SIG-M5 (cell line): ENCODE measurements at places on chromosomes 5 and 9.

DNA sequence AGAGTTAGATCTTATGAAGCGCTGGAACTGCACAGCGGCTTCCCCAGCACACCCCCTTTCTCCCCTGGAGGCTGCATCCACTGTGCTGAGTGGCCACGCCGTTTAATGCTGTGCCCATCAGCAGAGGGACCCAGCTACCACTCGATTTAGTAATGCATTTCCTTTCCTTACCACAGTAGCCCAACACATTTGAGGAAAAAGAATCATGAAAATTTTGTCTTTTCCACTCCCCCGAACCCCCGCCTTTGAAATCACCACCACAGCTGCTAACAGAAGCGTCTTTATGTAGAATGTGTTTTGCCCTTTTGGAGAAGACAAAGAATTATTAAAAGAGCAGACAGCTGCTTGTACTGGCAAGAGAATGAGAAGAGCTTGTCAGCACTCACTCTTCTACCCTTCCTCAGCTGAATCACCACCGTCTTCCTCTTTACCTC, 73.2 kb downstream of the ACER2 start:
- no peak for DNase-seq

DNA sequence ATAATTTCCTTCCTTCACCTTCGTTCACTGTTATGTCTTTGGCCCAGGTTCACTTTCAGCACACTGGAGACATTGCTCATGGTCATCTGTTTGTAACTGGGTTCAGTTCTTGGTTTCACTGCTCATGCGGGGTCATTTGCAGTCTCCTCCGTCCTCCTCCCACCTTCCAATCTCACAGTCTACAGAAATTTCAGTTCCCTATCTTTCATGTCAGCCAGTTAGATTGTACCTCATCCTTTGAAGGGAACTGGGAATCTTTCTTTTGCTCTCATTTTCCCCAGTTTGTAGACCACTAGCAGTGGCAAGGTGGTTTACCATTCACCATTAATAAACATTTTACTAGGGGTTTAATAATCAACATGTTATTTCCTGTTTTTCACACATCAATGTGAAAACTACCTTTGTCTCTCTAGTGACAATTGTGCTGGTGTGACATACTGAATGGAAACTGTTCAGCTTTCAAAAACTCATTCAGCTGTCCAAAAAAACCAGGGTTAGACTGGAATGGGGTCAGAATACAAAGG, 100.9 kb upstream of the IL6ST start:
- no peak for DNase-seq

GRCh38 chr5:101728933-101729332, 567.2 kb downstream of the SLCO4C1 start:
- no peak for DNase-seq

GRCh38 chr9:100098046-100098886, 534 bp downstream of the ERP44 start:
- no peak for DNase-seq

- DNase-seq, result no peak
These were observed 377.4 kb downstream of the PTPRD start for GRCh38 chr9:10235376-10235775.

- DNase-seq, result no peak
These were observed 81.5 kb downstream of the NRG2 start for GRCh38 chr5:139961435-139962157.

GRCh38 chr5:81795666-81796065, 44.8 kb upstream of the SSBP2 start:
- no peak for DNase-seq

DNA sequence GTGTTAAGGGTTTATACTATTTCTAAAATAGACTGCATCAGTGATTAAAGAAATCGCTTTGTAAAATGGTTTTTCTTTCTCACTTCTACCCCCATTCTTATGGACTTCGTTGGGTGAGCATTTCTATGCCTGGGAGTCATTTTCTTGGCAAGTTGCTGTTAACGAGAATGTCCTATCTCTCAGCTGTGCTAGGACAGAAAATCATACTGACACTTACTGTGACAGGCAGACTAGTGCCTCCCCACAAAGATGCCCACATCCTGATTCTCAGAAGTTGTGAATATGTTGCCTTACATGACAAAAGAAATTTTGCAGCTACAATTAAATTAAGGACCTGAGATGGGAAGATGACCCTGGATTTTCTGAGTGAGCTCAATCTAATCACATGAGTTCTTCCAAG, 65.1 kb upstream of the NMUR2 start:
- no peak for DNase-seq

- no peak for DNase-seq
These were observed 11.5 kb upstream of the NKX2-5 start for GRCh38 chr5:173246511-173246910.

DNA sequence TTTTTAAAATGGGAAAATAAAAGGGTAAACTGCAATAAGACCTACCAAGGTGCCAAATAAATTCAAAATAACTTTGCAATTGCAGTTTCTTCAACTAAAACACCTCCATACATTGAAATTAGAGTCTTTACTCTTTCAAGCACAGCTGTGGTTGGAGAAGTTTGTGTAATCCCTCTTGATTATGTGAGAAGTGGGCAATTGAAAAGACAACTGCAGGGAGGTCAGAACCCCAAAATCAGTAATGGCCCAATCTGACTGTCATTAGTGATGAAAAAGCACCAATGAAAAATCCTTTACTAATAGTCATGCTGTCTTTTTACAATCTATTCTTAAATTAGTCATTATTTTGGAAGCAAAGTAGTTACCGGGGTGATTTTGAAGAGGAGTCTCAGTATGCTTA, 116.7 kb upstream of the RGMB start:
- DNase-seq, result no peak

DNA sequence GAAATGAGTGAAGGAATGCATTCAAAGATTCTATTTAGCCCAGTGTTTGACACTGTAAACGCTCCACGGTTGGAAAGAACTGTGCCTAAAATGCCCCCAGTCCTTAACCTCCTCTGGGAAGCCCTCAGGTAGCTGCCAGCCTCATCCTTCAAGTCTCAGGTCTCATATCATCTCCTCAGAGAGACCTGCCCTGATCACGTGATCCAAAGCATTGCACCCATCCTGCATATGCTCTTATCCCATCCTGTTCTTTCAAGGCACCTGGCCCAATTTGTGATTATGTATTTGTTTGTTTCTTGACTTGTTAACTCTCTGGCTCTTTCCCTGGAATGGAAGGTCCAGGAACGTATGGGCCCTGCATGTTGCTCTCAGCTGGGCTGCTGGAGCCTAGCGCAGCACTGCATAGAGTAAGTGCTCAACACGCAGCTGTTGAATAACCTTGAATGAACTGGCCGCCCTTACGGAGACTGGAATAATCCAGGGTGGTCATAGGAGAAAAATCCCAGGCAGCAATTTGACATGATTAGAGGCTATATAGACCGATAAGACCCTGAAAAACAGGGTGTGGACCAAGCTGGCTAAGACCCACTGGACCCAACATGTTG, 8.7 kb downstream of the C1QTNF2 start:
- no peak for DNase-seq

DNA sequence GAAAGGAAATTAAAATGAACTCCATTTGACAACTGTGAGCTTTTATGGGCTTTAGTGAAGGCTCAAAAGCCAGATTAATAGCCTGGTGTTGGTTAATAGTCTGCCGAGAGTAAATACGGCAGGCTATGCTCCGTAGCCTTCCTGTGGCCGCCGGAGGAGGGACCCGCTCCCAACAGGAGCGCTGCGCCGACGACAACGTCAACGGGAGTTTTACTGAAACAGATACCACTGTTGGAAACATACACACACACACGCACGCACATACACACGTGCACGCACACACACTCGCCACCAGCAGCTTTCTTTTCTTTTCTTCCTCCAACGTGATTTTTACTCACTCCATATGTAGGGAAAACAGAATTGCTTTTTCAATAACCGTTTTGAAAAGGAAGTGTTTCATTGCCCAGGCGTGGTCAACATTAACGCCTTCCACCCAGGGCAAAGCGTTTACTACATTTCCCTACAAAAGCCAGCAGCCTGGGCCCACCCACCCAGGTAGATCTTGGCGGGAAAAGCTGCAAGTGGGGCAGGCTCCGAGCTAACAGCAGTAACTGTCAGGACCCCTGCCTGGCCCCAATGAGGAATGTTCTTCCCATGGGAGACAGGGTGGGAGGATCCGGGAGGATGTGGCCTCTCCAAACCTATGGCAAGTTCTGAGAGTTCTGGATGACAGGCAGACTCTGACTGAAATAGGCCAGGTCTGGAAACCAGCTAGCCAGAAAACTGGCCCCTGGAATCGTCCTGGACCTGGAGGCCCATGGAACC, 72.3 kb downstream of the PAX5 start:
- no peak for DNase-seq

- no peak for DNase-seq
These were observed 114.1 kb upstream of the CD180 start for GRCh38 chr5:67310740-67311139.

GRCh38 chr9:117597977-117598376, 106.2 kb upstream of the TLR4 start:
- no peak for DNase-seq

- no peak for DNase-seq
These were observed 55.3 kb upstream of the EXOC3 start for GRCh38 chr5:387491-388265.

- DNase-seq, result no peak
These were observed 121.3 kb upstream of the OSMR start for GRCh38 chr5:38724301-38725030.

- no peak for DNase-seq
These were observed 318.0 kb downstream of the PSAT1 start for GRCh38 chr9:78614892-78615291.

GRCh38 chr5:10632110-10632761, 68.4 kb downstream of the ANKRD33B start:
- peak; percentile 56 for DNase-seq

- DNase-seq, result no peak
These were observed 72.8 kb upstream of the PPARGC1B start for GRCh38 chr5:149657324-149657723.

GRCh38 chr9:129932303-129933151, 97.3 kb downstream of the USP20 start:
- DNase-seq, result no peak

DNA sequence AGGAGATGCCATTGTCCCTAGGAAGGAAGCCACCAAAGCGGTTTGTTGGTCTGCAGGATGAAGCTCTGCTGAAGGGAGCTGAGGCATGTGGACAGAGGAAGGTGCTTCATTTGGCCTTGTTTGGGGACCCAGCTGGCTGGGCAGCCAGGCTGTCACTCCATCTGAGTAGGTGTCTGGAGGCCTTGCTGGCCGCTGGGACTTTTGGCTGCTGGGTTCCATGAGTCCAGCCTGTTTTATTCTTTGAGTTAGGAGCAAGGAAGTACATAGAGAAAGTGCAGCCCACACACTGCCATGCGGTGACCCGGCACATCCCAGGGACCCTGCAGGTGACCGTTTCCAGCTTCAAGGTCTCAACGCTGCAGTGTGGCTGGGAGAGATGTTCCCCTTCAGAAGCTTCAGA, 251.2 kb upstream of the IRX4 start:
- no peak for DNase-seq

DNA sequence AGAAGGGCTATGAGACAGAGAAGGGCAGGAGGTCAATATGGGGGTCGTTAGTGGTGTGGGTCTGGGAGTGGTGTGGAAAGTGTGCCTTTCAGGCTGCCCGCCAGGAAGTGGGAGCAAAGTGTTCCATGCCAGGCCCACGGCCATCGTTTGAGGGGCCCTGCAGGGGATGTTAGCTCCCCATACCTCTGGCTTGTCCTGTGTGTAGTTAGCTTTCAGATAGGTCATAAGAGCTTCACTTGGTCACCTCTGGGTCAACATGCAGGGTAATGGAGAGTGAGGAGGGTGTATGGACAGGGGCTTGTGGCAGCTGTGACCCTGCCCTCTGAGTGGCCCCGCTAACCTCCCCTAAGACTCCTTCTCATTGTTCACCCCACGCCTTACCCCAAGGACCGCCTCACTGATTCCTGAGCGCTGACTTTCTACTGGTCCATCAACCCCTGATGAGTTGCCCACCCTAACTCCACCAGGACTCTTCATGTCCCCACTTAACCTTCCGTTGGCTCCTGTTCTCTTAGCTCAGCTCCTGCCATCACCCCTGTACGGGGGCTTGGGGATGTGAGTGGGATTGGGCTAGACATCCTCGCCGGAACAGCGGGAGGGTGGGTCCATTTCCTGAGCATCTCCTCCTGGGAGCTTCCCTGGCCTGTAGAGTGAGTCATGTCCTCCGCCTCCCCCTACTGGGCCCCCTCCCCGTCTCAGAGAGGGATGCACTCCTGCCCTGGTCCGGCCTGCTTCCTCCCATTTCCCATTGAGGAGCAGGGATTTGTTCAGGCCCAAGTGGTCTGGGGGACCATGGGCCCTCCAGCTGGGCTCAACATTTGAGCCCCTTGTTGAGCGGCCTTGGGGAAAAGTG, 125.7 kb downstream of the FGF18 start:
- no peak for DNase-seq

DNA sequence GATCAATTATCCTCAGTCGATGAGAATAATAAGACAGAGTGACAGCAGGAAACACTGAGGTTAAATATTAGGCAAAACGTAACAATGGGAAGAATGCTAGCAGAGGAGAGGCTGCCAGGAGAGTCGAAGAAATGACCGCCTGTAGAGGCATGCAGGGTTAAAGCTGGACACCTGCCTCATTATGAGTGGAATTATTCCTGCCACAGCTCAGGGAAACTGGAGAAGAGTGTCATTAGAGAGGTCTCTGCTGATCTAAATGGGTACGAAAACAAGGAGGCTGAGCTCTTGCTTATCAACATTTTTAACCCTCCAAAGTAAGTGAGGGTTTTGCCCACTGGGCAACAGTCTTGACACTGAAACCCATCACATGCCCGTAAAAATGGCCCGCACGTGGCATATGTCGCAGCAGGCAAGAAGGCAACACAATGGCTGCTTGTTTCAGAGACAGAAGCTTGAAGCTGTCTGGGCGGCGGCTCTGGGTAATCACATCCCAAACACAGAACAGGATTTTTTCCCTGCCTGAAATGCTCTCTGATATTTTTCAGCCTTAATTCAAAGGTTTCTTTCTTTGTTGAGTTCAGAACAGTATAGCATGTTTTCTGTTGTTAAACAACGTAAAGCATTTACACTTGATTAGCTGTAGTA, 118.7 kb downstream of the MED27 start:
- no peak for DNase-seq

DNA sequence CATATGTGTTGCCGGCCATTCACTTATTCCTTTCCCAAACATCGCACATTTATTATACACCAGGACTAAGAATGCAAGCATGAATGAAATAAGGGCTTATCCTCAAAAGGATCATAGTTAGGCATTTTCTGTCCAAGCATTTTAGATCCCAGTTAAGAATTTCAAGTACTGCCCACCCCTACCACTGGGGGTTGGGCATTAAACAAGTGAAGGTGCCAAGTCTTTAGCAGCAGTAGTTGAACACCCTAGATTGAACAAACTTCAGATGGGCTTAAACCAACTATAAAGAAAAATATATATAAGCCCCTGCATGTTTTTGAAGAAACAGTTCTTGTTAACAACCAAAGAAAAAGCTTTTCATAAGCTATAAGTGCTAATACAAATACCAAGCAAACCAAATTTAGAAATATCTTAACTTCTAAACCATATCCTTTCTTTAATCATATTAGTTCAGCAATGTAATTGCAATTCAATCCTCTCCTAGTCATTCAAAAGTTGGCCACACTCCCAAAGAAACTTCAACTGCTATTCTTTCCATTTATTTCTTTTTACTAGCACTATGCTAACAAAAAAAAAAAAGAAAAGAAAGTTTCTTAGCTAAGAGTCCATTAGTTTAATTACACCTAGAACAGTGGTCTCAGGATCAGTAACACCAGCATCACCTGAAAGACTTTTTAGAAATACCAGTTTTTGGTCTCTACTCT, 149.8 kb downstream of the MLLT3 start:
- no peak for DNase-seq

- DNase-seq, result no peak
These were observed 6.3 kb downstream of the CRHBP start for GRCh38 chr5:76958991-76959767.

GRCh38 chr5:149559706-149560105, 8.5 kb upstream of the CSNK1A1 start:
- peak; percentile 17 for DNase-seq

- no peak for DNase-seq
These were observed 117.5 kb upstream of the NR5A1 start for GRCh38 chr9:124624735-124624992.
